Kidney (tissue), 22 donors: ENCODE measurements at places on chromosomes 4 and X.
A peak's percentile ranks its signal among the peaks of the same experiment; 100 is the strongest.

DNA sequence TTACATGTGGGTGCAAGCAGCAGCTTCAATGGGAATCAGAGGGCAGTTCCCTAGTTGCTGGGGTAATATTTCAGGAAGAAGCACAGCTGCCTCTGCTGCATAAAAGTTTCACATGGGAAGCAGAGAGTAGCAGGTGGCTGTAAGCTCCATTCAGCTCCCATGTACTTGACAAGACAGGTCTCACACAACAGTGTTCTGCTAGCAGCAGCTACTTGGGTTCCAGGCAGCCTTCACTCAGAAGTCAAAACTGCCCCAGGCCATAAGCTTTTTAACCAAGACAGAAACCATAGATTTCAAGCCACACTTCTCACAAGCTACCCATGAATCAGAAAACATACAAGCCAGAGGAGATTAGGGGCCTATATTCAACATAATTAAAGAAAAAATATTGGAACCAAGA lies 41.4 kb upstream of the SPIN2A start:
- DNase-seq: no peak

DNA sequence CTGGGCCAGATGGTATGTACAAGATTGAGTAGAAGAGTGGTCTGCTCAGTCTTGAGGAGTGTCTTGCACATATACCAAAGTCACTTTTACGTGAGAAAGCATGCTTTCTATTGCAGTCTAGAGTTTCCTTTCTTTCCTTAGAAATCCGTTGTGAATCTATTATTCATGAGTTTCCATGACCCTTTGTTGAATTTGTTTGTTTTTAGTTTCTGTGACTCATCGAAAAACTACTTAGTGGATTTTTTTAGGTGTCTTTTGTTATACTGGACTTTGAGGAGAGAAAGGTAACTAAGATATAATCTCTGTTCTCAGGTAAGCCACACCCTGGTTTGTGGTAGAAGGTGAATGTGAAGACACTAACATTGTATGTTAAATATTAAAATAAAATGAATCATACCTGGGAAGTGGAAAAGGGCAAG lies 23.0 kb downstream of the GALNT7 start:
- DNase-seq: no peak

DNA sequence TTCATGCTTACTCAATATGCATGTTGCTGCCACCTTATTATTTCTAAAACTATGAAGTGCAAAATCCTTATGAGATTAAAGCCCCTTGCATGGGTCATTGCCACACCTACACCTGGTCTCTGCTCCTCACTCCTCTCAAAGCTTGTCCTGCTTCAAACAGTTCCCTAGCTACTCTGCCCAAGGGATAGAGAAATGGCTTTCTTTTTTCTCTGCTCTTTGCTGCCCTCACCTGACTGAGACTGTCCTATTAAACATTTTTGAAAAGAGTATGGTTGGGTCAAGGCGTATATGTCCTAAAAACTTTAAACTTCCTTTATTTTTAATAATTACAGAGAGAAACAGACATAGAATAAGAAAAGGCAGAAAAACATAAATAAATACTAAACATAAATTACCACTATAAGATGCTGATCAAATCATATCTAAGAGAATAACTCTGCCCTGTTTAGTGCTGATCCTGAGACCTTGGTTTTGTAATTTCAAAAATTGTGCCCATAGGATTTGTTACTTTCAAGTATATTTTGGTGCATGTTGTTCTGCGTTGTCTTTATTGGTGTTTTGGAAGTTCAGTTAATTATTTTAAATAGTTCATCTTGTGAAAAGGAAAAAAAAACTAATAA lies 704.9 kb upstream of the PABPC4L start:
- DNase-seq: no peak

GRCh38 chr4:22196551-22196950 lies 248.0 kb upstream of the KCNIP4 start:
- DNase-seq: no peak

DNA sequence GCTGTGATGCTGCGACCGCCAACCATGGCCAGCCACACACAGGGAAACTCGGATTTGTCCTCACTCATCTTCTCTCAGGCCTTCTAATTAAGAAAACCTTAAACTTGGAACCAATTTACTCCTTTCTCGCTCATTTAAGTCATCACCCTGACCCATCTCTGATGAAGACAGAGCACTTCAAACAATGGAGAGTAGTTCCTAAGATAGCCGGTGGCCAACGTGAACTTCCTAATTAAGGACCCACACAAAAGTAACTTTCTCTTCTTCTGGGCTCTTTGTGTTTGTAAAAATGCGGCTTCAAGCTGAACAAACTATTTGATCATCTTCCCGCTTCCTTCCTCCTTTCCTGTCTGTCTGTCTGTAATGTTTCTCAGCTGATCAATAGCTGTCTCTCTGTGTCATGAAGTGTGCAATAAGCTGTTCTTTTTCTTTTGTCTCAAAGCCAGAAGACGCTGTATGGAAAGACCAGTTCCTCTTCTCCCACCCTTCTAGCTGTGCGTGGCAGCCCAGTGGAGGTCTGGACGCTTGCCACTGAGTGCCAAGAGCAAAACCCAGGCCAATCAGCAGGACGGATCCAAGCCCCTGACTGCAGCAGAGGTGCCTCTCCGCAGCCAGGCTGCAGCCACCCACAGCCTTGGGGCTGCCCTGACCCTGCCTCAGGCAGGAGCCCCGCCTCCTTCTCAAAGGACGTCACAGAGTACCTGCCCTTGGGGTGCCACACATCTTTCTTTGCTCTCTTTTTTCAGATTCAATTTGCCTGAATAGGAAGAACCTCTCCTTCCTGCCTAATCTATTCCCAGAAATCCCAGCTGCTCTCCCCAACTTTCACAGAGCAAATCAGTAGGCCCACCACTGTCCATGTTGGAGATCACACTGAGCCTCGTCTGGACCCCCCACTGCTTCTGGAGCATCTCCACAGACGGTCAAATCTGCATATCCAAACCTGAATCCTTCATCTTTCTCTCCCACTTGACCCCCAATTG lies 59.3 kb downstream of the MAML3 start:
- DNase-seq: peak; percentile 87

GRCh38 chrX:28773807-28774206 lies 186.6 kb downstream of the IL1RAPL1 start:
- DNase-seq: no peak

- no peak for DNase-seq
These were observed 363.9 kb downstream of the PPP3CA start for GRCh38 chr4:100983426-100983825.

DNA sequence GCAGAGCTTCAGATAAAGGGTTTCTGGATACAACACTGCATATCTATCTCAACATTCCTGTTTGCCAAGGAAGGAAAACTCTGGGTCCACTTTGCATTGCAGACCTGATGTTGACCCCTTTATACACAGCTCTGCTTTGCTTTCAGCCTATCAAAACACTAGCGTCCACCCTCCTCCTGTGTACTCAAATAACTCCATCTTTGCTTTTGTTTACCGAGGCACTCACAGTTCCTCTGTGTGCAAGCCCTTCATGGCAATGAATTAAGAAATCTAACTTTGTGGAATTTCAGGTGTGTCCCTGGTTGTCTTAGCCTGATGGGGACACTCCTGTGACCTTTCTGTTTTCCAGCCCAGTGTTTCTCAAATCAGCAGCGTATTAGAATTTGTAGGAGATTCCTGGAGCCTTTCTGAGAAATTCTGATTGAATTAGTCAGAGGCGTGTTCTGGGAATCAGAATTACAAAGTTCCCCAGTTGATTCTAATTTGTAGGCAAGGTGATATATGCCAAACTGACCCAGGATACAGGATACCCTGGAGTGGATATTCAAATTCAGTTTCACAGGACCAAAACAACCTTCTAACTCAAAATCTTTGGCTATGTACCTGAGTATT lies 68.6 kb downstream of the DTHD1 start:
- no peak for DNase-seq

GRCh38 chr4:16195209-16195608 lies 31.1 kb downstream of the TAPT1 start:
- no peak for DNase-seq

DNA sequence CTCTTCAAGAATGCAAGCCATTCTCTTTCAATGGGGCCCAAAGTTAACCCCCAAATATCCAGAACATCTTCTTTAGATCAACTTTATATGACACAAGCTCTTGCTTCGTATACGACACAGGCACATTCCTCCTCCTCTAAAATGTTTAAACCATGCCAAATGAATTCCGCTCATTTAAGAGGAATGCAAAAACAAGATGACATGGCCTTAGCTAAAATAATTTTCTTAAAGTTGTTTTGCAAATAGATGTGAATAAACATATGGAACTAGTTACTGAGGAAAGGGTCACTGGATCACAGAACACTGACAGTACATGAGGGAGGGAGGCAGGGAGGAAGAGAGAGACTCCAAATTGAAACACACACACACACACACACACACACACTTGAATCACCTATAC lies 97.4 kb downstream of the RASL11B start:
- DNase-seq: no peak

DNA sequence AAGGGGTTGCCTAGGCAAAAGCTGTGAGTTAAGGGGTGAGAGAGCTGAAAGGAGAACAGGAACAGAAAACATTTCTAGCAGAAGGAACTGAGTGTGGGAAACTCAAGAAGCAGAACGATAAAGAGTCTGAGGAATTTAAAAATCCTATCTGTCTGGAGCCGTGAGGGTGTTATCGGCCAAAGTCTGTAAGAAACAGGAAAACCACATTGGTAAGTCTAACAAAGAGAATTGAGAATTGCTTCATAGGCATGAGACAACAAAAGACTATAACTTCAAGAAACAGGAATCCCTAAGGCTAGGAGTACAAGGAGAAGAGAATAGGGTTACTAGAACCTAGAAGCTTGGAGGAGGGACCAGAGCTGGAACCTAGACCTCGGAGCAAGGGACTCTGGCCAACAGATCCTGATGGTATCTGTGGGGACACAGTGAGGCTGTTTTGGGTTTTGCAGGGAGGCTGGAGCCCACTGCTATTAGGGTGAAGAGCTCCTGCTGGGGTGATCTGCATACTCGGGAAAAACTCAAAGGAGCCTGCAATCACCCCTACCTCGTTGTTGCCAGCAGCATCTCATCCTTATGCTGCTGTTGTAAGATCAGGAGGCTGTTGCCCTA lies 175.6 kb downstream of the FBXO8 start:
- DNase-seq: no peak

DNA sequence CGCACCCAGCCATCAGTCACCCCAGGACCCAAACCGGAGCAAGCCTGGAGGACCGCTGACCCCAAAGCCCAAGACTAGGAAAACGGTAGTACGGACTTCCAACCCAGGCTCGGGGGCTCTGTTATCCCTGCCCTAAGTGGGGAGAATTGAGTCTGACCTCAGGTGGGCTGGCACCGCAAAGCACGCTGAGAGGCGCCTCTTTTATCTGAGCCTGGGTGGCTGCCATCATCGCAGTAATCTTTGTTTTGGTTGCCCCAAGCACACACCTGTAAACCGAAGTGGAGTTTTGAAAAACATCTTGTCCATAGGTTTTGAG lies 894 bp upstream of the SH3RF1 start:
- DNase-seq: peak; percentile 29

DNA sequence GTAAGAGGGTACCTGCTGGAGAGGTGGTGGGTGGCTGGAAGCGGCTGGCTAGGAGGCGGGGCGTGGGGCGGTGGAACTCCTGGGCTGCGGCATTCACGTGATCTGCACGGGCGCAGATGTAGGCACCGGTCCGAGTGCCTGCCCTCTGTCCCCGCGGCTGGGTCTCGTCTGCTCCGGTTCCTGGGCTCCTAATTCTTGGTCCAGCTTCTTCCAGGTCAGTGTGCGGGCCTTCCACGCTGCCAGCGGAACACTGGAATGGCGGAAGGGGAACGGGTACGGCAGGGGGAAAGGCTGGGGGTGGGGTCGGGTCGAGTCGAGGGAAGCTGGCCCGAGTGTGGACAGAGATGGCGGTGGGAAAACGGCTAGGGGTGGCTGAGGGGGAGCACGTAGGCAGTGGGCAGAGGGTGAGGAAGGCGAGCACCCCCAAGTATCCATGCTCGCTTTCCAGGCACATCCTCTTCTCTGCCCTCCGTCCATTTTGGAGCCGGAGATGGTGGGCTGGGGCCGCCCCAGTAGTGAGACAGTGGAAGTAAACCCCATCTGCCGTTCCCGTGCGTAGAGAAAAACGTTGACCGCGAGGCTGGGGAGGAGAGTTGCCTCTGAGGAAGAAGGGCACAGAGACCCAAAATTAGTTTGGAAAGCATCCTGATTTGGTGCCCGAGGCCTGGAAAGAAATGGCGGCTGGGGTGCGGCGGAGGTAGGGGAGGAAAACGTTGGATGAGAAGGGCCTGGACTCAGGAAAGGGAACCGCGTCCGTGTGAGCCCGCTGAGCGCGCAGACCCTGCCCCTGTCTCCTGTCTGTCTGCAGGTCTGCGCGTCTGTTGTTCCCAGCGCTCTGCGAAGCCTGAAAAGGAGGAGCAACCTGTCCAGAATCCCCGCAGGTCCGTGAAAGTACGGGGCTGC lies at the start of gene TCEAL4:
TCEAL4 (plus strand) TSS at position 105 of the 903 bp plus-strand sequence. CDS start 1,161 bp downstream, outside the sequence.
- peak; percentile 87 for DNase-seq

GRCh38 chr4:56656346-56656643 lies 24.8 kb downstream of the HOPX start:
- peak; percentile 51 for DNase-seq
